ENCODE measurements at places on chromosomes 1 and 21. TPM values are rescaled to one million over a fixed set of nuclear protein-coding genes. Genes with fewer than 3 reads are reported as not detected.

FTCD gene
- total RNA-seq: 0.48 TPM

OR2T2 gene
- total RNA-seq: not detected

AQP10 gene
- total RNA-seq: not detected

ICOSLG gene
- 2.7 TPM for total RNA-seq

PFKFB2 gene
- 9.3 TPM for total RNA-seq

ZSWIM5 gene
- 2.4 TPM for total RNA-seq

KRTAP7-1 gene
- not detected for total RNA-seq

GFI1 gene
- 0.63 TPM for total RNA-seq

ANXA9 gene
- 5.2 TPM for total RNA-seq

PHLDA3 gene
- total RNA-seq: 15.2 TPM

FAM131C gene
- total RNA-seq: not detected

SLC6A9 gene
- total RNA-seq: 6.1 TPM

CDC20 gene
- total RNA-seq: 12.3 TPM

SEC16B gene
- 8.6 TPM for total RNA-seq

PKP1 gene
- total RNA-seq: 4.0 TPM

CHI3L1 gene
- total RNA-seq: 0.53 TPM

MIXL1 gene
- total RNA-seq: not detected

HAX1 gene
- 50.7 TPM for total RNA-seq

GSTM5 gene
- total RNA-seq: 18.2 TPM

PLK3 gene
- 4.7 TPM for total RNA-seq

ZYG11A gene
- total RNA-seq: 0.85 TPM

ASPM gene
- 48.5 TPM for total RNA-seq

CCDC185 gene
- not detected for total RNA-seq

CTH gene
- total RNA-seq: 3.8 TPM

PADI1 gene
- total RNA-seq: 0.16 TPM

CYP4X1 gene
- 7.0 TPM for total RNA-seq

MSH4 gene
- total RNA-seq: 0.90 TPM

GBP5 gene
- total RNA-seq: 0.95 TPM

ADAM30 gene
- total RNA-seq: not detected

LRIG2 gene
- total RNA-seq: 49.7 TPM

TFAP2E gene
- total RNA-seq: not detected

KRTAP21-2 gene
- not detected for total RNA-seq

WDTC1 gene
- 16.5 TPM for total RNA-seq

PLD5 gene
- total RNA-seq: 0.58 TPM

DCAF8 gene
- 92.9 TPM for total RNA-seq

NENF gene
- total RNA-seq: 42.5 TPM

KIF1B gene
- total RNA-seq: 96.0 TPM

AADACL3 gene
- total RNA-seq: not detected

FMOD gene
- 68.4 TPM for total RNA-seq

LDLRAD1 gene
- not detected for total RNA-seq

MYOCOS gene
- not detected for total RNA-seq

ASAP3 gene
- 44.3 TPM for total RNA-seq

ELAVL4 gene
- 5.7 TPM for total RNA-seq

RNU1-2 gene
- total RNA-seq: under 0.01 TPM

MXRA8 gene
- 62.7 TPM for total RNA-seq

PLCH2 gene
- total RNA-seq: 7.0 TPM

MAGOH gene
- total RNA-seq: 39.3 TPM

LCE1B gene
- total RNA-seq: not detected

GSTM1 gene
- total RNA-seq: not detected

GSTM2 gene
- total RNA-seq: 78.0 TPM

RASSF5 gene
- total RNA-seq: 8.9 TPM

SETDB1 gene
- 47.6 TPM for total RNA-seq

NFYC gene
- 43.8 TPM for total RNA-seq

PIP5K1A gene
- 77.0 TPM for total RNA-seq

WNT4 gene
- total RNA-seq: 3.0 TPM

PTAFR gene
- 3.0 TPM for total RNA-seq

Measured in urinary bladder (tissue), 4 donors.